ENCODE measurements at places on chromosomes 13 and 19.

- no peak for DNase-seq
Measured at GRCh38 chr13:46478651-46479050, 74.3 kb upstream of the LRCH1 start.

DNA sequence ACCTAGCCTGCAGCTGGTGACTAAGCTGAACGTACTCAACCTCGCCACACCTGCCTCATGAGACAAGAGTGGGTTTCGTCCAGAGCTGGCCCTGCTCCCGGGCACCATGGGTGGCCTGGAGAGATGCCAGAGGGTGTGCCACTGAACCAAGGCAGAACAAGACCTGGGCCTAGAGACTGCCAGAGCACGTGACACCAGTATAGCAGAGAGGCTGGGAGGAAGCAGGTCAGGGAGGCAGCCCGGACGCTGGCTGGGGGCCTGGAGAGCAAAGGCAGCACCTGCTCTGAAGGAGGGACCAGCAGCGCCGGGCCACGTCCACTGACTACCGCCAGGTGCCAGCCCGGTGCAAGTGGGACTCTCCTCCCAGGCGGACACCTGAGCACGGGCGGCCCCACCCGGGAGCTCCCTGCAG, 7.3 kb upstream of the C13orf46 start:
- peak; percentile 91 for DNase-seq

GRCh38 chr13:31951215-31951678, 80.3 kb upstream of the FRY start:
- no peak for DNase-seq

DNA sequence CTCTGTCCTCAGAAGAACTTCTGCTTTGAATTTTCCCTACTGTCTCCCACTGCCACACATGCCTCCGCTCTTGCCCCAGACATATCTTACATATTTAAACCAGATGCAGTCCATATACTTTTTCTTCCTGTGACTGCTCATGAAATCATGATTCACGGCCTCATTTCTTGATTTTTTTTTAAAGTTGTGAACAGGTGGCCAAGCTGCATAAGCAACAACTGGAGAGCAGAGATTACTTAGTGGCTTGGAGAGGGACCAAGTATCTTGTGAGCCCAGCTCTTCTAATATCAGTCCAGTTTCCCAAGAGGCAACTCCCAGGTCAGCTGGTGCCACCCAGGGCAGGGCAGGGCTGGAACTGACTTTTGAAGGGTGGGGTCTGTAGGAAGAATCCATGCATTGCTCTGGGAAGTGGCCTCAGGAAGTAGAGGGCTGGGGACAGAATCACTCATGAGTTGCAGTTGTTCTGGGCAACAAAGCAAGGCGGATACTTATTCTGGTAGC, 152.4 kb downstream of the LMO7 start:
- peak; percentile 34 for DNase-seq

DNA sequence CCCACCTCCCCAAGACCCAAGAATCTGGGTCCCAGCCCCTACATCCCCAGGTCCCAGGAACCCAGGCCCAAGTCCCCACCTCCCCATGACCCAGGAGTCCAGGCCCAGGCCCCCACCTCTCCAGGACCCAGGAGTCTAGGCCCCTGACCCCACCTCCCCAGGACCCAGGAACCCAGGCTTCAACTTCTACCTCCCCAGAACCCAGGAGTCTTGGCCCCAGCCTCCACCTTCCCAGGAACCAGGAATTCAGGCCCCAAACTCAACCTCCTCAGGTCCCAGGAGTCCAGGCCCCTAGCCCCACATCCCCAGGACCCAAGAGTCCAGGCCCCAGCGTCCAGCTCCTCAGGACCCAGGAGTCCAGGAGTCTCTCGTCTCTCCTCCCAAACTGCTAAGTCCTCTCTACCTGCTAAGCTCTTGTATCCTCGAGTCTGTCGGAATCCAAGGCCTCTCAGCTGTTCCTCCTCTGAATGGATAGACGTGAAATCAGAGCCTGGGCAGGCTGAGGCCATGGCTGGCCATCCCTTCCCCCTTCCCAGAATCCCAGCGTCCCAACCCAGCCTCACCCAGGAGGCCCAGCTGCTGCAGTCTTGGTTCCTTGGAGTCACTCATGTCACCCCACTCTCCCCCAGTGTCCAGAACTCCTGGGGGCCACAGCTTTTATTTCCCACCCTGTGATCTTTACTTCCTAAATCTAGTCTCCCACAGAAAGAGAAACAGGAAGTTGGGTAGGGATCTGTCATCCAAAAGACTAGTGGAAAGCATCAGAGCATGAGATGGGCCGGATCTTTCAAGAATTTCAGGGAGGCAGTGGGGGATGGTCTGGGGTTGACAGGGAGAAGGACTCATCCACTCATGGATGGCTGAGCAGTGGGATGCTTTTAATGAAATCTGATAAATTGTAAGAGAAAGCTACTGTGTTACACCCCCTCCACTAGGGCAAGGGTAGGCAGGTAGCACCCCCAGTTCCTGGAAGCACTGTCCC, at the start of gene CD209:
CD209 (minus strand) TSS at position 632 of the 982 bp plus-strand sequence; CDS start at position 609, 23 bp downstream.
- DNase-seq: no peak

GRCh38 chr19:4981681-4981958, 12.7 kb downstream of the KDM4B start:
- DNase-seq: peak; percentile 79

GRCh38 chr19:35404879-35405622, 34.2 kb downstream of the GPR42 start:
- DNase-seq: no peak

DNA sequence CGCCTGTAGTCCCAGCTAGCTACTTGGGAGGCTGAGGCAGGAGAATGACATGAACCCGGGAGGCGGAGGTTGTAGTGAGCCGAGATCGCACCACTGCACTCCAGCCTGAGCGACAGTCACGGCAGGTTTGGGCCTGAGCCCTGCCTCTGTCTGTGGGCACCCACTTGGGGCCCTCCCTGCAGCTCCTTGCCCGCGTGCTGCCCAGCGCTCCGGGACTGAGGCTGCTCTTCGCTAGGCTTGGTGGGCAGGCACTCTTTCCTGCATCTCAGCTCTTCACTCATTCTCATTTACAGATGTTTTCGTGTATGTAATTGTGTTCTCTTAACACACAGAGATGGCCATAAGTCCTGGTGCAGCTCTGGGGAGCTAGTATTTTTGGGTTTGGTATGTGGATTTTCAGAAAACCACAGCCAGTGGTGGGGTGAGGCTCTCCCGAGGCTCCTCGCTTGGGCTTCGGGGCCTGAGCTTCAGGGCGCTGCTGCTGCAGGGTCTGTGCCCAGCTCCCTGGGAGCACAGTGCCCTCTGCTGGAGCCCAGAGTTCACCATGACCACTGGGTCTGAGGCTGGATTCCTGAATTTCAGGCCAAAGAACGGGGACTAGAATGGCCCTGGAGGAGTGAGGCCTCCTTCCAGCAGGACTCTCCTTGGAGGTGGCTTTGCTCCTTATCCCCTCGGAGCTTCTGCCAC, 15.2 kb downstream of the UPF1 start:
- peak; percentile 51 for DNase-seq

- no peak for DNase-seq
Measured at GRCh38 chr19:19214159-19214490, 2.4 kb downstream of the NCAN start.

DNA sequence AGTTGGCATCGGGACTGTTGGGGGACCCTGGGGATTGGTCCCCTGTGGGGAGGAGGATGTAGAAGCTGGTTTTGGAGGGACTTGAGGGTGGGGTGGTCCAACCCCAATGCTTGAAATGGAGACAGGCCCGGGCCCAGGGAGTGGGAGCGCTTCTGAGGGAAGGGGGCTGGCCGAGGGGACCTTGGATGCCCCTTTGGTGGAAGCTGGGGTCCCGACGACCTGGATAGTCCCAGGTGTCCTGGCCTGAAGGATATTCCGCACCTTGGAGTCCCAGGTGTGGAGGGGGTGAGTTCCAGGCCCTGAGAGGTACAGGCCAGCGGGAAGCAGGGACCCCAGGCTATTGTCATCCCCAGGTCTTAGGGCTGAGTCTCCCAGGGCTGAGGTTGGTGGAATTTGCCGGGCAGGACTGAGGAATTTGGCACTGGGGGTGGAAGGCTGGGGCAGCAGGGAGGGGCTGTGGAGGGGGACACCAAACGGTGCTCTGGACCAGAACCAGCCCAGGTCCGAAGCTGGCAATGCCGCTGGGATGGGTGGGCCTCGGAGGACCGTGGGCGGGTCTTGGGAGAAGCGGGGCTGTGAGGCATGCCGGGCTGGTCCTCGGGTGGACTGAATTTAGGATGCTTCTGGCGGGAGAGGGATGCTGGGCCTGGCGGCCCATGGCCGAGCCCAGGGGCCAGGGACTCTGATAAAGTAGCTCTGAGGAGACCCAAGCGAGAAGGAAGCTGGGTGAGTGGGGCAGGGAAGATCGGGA, 1.8 kb downstream of the HDGFL2 start:
- DNase-seq: no peak

GRCh38 chr13:76293346-76293745, 592.9 kb downstream of the KCTD12 start:
- DNase-seq: no peak

GRCh38 chr19:1091544-1092175, 3.5 kb downstream of the POLR2E start:
- no peak for DNase-seq

GRCh38 chr19:19185853-19186740, 5.9 kb downstream of the BORCS8 start:
- no peak for DNase-seq

DNA sequence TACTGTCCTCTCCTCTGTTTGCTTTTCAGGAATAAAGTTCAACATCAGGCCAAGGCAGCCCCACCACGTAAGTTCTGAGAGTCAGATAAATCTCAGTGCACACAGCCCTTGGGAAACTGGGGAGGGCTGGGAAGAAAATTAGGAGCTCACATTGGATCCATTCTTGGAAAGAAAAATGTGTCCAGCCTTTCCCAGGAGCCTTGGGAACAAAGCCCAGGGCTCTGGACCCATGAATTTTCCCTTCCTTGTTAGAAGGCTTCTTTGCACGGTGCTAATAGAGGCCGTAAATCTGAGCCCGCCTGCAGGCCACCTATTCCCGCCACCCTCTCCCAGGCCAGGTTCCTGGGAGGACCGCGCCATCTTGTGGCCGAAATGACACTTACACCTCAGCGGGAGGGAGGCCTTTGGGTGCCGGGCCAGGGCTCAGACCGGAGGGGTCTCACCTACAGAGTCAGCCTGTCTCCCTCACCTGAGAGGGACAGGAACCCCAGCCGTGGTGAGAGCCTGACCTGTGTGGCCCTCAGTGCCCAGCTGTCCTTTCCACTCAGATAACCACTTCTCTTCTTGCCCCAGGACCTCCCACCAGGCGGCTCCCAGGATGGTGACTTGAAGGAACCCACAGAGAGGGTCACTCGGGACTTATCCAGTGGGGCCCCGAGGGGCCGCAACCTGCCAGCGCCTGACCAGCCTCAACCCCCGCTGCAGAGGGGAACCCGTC, 25.1 kb upstream of the KCTD15 start:
- DNase-seq: peak; percentile 68

DNA sequence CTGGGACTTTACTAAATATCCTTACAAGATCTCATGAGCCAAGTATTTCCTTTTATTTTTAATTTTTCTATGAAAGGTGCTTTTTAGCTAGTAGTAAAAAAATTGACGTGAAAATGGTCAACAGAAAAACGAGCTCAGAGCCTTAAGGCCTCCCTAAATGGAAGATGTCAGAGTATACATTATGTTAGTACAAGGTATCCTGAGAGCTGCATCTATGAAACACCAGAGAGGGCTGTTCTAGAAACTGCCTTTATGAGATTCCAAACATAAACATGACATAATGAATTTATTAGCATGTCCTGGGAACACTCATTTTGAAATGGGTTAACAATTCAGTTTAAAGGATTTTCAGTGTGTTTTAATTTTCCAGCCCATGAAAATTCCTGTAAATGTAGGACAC, 146.6 kb downstream of the PCDH9 start:
- no peak for DNase-seq

Measured in NCI-H2171 treated with DMSO at 0.1 percent for 48 hours (cell line).